Cardiac fibroblast (primary cell): ENCODE measurements at places on chromosomes 16 and 17.

DNA sequence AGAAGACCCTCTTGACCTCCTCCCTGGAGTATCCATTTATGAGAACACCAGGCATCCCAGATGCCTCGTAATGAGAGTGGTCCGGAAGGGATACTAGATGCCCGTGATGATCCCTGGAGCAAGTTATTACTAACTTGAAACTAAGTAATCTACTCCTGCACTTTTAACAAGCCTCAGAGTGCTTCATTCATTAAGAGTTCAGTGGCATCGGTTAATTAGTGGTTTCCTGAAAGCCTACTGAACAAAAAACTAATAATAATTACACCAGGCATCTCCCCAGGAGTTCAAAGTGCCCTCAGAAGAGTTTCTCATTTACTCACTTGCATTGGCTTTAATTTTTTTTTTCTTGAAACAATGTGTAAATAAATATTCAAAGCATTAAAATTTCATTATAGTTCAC, 22.2 kb downstream of the ZNF75A start:
- DNase-seq: no peak

- DNase-seq: no peak
Measured at GRCh38 chr16:52451971-52452421, 94.9 kb downstream of the TOX3 start.

DNA sequence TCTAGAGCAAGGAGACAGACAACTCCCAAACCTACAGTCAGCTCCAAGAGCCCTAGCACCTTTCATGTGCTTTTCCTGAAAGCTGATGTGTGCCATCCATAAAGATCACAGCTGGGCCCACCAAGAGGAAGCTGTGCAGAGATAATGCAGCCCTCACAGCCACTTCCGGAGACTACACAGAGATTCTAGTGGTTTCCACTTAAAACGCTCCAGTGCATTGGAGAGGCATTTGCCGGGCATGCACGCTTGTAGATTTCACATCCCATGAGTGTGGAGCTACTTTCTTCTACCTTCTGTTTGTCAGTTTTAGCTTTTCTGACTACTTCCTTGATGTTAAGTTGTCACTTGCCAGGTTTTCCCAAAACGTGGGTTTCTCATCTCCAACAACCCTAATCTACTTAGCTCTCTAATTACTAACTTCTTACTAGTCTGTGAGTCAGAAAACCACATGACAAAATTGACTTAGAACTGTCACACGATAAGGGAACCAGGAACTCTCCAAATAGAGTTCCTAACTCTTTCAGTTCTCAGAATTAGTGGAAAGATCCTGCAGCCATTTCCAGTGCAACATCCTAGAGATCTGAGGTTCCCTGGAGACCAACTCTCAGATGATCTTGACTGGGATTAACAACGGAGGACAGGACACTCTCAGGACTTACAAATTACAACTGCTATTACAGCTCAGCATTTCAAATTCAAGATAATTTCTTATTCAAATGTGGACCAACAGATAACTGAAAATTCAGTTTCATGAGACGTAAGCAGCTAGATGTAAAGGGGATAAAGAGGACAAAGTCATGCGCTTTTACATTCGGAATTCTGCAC, 28.6 kb downstream of the PMP22 start:
- DNase-seq: no peak

GRCh38 chr17:46194393-46195216, 1.4 kb upstream of the KANSL1 start:
- peak; percentile 63 for DNase-seq

GRCh38 chr17:68398691-68399637, 58.3 kb downstream of the WIPI1 start:
- DNase-seq: peak; percentile 88

- no peak for DNase-seq
Measured at GRCh38 chr16:10870137-10870776, 6.7 kb upstream of the CIITA start.

DNA sequence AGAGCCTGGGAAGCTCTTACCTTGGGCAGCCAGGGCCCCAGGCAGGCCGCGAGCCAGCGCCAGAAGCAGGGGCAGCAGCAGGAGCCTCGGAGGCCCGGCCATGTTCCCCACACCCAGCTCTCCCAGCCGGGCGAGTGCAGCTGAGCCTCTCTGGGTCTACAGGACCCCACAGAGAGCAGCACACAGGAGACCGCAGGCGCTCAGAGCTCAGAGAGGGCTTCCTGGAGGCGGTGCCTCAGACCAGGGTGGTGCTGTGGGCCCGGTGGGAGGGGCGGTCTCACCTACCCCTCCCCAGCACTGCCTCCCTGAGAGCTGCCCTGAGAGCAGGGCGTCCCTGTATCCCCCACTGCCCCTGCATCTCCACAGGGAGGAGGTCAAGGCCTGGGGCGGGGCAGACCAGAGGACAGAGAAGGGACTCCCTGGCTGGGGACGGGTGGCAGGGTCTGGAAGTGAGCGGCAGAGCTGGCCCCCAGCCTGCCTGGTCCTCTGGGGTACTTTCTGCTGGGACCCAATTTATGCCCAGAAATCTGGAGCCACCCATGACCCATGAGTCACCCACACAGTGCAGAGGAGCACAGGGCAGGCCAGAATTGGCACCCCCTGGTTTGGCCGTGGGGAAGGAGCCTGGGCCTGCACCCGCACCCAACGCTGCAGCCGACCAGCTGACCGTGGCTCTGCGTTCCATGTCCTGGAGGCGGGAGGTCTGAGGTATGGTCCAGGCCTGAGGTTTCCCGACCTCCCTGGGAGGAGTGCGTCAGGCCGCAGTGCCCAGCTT, at the start of gene CD7:
Gene CD7 (minus strand): TSS at position 215 of the 775 bp plus-strand sequence. CDS start 113 bp downstream, at position 102.
- no peak for DNase-seq

DNA sequence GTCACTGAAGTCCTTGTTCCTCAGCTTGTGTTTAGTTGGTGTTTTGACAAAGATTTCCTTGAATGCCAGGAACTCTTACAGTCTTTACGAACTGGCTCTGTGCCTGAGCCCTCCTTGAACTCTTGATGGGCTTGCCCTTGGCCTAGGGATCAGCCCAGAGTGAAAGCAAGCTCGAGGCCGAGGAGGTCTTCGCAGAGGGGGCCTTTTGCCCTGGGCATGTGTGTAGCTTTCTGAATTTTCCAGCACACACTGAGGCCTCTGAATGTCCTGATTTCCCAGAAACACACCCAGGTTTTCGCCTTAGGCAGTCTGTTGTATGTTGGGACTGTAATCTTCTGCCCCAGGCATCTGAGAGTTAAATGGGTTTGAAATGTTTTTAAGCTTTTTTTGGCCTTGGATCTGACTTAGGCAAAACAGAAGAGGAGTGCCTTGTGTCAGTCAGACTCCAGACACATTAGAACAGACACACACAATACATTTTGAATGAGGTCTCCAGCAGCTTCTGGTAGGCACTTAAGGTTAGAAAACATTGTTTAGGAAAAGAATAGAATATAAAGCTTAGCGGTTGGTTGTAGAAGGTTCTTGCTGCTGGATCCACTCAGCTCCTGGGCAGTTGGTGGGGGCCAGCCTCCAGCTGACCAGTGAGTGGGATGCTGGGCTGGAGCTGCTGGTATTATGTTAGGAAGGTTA, 17.1 kb downstream of the FOXK2 start:
- peak; percentile 76 for DNase-seq

DNA sequence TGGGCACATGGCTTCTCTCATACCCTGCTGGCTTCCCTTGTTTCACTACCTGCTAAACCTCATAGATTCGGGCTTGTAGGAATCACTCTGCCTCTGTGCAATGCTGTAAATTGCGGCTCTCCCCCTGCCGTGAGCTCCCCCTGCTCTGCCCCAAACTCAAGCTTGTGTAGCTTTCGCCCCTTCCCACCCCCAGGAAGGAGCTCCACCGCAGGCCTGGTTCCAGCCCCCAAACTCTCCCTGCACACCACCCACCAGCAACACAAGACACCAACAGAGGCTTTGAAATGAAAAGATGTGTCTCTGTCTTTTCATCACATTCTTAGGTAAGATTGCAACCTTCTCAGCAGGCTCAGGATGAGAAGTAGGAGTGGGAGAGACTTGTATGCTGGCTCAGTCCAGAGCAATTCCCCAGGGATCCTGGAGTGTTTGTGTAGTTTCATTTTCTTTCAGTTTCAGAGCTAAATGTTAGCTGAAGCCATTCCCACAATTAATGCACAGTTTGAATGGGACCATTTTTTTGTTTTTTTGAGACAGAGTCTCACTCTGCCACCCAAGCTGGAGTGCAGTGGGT, 14.2 kb downstream of the CX3CL1 start:
- peak; percentile 78 for DNase-seq

GRCh38 chr16:79134300-79134699, 466.2 kb downstream of the MAF start:
- DNase-seq: no peak

DNA sequence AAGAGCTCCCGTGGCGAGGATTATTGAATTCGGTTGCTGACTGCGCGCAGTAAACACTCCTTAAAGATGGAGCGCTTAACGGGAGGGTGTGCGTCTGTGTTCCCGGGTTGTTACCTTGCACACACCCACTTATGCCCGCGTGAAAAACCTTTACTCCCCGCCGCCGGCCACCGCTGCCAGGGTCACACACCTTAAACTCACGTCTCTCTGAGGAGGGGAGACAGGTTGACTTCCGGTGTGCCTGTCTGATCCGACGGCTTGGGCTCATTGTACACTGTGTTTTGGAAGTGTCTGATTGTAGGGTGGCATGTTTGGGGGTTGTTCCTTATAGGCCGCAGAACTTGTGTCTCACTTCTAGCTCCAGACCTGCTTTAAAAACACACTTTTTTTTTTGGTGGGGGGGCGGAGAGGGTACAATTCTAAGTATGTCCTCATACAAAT, 66.8 kb downstream of the KPNA2 start:
- DNase-seq: no peak

DNA sequence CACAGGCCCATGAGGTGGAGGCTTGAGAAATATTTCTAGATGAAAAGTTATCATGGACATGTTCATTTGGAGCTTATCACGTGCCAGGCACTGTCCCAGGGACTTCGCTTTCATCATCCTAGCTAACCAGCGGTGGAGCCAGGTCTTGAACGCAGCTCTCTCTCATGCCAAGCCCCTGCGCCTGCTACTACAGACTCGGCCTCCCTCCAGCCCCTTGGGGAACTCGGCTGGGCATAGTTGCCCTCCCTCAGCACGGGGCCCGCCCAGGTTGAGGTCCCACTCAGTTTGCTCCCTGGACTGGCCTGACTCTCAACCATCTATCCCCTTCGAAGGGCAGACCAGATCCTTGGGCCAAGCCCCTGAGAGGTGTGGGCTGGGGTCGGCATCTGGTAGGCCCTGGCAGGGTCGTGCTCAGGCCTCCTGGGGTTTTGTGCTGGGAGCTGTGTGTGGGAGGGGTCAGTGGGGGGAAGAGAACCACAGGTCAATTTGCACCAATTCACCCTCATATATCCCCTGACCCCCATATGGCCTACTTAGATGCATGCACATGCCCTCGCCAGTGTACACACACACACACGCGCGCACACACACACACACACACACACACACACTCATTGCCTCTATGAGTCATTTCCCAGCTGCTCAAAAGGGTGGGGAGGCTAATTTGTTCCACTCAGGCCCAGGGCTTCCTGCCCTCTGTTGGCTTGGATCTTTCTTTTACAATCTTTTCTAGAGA, 12.1 kb upstream of the SCN4A start:
- peak; percentile 94 for DNase-seq

DNA sequence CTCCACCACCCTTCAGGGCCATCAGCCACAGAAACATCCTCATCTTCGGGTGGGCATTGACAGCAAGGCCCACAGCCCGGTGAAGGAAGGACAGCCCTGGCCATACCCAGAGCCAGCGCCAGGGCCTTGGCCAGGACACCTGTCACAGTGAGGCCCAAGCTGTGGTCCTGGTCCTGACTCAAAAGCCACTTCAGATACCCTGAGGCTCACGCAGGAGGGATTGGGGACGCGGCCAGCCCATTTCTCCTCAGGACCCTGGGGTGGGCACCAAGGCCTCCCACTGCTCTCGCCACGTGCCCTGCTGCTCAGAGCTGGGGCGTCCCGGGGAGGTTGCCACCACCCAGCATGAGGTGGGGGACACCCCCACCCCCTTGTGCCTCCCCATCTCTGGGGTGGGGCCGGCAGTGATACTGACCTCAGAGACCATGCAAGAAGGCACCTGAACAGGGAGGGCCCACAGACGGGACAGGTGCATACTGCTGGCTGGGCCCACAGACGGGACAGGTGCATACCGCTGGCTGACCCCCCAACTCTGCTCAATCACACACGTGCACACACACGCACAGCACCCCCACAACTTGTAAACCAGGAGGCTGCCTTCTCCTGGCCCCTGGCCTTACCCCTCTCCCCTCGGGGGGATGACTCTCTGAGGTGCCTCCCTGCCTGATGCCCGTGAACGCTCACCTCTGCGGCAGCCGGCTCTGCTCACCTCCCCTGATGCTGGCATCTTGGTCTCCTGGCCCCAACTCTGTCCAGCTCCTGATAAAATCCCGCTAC, 14.2 kb downstream of the SLC7A5 start:
- no peak for DNase-seq

GRCh38 chr16:50434872-50435478, 66.2 kb upstream of the BRD7 start:
- DNase-seq: no peak

DNA sequence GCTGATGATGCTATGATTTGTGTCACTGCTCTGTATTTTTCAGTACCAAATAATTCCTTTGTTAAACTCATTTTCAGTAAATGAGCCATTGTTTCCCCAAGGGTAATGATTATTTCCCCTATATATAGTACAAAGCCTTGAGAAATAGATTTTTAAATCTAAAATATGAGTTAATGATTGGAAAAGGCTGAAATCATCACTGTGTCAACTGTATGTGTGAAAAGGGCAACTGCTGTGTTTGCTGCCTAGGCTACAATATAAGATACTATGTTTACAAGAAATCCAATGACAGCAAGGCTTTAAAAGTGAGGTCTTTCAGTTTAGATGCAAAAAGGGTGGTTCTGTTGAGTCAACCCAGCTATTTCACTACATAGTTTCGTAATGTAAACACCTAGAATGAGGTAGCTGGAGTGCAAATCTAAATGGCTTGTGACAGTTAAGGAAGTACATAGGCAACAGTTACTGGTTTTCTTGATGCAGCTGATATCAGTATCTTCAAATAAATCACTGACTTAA, 15.3 kb downstream of the NLK start:
- DNase-seq: peak; percentile 63

DNA sequence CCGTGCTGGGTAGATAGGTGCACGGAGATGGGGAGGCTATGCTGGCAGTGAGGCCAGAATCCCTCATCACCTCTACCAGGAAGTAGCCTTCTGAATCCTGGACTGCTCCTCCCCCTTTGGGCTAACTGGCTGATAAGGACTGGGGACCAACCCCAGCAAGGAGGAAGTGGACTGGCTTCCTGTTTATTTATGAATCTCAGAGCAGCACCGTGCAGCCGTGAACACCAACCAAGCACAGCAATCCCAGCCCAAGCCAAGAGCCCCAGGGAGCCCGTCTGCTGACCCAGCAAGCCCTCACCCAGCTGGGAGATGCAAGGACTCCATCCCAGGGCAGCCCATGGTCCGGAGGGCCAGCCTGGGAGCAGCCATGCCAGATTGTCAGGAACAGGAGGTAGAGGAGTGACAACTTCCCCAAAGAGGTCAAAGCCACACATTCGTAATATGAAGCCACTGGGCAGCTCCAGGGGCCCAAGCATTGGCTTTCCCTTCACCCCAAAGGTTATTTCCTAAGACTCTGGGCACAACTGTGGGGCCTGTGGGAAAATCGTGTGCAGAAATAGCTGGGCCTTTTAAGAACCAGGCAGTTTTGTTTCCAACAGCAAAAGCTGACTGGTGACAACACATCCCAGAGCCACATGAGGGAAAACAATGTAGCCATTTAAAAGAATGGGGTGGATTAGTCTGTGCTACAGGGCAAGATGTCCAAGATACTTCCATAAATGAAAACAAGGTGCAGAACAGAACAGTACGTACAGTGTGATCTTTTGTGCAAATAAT, 23.9 kb downstream of the PHB1 start:
- peak; percentile 6 for DNase-seq
